ENCODE measurements at places on chromosomes 2 and 18.

DNA sequence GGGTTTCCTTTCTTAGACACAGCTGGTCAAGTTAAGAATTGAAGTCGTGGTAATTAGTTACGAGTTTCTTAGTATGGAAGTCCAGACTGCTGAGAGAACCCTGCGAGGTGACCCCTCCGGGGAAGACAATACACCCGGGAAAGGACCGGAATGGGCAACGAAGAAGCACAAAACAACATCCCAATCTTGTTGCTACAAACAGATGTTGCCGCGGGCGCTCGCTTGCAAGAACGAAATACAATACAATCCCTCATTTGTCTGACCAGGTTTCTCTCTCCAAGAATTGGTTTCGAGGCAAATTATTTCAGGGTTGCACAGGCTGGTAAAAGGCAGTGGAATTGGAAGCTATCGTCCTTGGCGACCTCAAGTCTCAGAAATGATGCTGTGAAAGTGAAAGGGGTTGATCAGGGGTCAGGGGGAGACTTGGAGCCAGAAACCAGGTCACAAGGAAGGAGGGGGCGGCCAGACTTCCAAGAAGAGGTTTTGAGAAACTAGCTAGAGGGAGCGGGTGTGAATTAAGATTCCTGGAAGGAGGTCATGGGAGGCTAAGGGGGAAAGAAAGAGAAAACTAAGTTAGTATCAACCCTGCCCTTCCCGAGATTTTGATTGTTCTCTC is 401.9 kb downstream of the HRH4 start:
- DNase-seq = no peak

DNA sequence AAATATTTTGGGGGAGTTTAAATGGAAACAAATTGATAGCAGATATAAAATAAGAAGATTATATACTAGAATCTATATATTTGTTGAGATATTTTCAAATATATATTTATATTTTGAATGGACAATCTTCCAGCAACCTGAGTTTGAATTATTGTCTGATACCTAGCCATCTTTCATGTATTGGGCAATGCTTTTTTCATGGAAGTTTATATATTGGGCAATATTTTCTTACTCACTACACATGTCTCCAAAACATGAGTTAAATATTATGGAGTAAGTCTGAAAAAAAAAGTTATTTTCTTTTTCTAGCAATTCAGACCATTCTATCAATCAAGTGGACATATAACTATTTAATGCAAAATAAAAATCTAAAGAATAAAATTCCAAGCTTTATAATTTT is 295.2 kb downstream of the NYAP2 start:
- no peak for DNase-seq

- no peak for DNase-seq
Observed at GRCh38 chr18:10508591-10508990, 17.2 kb upstream of the NAPG start.

DNA sequence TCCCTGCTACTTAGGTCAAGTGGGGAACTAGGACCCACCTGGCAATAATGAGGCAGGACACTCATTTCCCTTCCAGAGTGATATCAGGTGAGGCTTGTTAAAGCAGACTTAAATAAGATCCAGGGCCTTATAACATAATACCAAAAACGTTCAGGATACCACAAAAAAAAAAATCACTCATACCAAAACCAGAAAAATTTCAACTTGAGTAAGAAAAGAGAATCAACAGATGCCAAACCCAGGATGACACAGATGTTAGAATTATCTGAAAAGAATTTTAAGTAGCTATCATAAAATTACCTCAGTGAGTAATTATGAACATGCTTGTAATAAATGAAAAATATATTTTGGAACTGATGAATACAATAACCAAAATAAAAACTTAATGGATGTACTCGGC is 255.6 kb upstream of the OSR1 start:
- DNase-seq = no peak

DNA sequence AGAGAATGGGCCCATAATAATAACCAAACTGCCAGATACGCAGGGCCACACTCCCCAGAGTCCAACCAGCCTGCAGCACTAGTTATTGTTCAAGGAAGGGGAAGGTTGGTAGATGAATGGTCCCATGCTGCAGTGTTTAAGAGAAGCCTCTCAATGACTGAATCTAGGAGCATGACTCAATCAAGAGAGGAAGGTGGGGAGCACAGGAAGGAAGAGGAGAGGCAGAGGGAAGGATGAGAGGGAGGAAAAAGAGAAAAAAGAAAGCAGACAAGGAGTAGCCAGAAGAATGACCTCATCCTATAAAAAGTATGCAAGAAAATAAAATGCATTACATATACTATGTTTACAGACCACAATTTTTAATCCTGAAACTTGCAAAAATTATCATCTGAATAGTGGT is 174.5 kb downstream of the TCF4 start:
- no peak for DNase-seq

GRCh38 chr2:43312755-43313641 is 86.6 kb upstream of the ZFP36L2 start:
- no peak for DNase-seq

DNA sequence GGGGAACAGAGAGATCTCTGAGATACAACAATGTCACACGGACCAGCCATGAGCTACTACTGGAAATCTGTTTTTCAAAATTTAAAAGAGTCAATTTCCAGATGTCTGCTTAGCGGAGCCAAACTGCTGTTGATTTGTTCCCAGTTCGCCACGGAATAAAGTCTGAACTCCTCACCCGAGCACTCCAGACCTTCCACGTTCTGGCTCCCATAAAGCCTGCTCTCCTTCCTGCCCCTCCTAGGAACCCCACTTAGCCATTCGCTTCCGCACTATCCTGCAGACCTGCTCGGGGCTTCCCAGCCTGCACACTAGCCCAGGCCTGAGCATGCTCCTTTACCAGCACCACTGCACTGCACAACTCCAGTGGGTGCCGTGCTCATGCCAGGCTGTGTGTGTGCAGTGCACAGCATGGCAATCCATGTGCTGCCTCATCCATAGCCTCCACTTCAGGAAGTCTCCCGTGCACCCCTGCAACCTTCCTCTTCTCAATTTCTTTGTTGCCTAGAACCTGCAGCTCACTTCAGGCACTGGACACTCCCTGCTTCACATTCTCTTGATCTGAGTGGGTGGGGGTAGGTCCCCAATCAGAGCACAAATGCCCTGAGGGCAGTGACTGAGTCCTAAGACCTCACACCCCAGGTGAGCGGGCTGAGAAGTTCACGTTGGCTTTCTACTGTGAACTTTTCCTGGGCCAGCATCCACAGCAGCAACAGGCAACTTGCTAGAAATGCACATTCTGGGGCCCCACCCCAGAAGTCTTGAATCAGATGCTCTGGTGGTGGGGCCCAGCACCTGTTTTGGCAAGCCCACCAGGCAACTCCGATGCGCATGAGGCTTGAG is 53.7 kb downstream of the ZBTB7C start:
- DNase-seq = no peak

DNA sequence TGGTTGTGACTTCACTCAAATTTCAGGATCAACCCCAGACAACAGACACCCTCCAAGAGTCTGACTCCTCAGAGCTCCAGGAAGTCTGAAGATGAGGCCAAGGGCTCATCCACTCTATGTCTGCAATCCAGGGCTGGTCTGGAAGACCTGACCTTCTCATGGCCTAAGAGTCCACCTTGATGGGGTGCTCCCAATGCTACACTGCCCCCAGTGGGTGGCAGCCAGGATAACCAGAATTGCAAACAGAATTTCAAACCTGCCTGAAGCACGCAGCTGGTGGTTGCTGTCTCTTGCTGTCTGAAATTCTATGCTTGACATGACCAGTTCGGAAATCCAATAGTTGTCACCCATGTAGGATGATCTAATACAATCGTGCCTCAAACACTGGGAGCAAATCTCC is 96.0 kb downstream of the UXS1 start:
- DNase-seq = no peak

DNA sequence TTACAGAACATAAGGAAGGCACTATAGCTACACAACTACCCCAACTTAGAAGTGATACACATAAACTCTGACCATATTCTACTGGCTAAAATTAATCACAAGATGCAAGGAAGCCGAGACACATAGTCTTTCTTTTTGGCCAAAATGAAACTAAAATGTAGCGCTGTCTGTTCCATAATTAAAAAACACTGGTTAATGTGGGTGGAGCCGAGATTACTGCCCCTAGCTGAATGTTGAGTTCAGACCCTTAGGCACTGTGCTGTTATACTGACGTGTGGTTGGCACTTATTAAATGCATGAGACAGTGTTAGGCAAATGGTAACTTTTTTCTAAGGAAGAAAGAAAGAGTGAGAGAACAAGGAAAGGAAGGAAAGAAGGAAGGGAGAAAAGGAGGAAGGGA is 254.6 kb upstream of the RND3 start:
- DNase-seq = no peak

- no peak for DNase-seq
Observed at GRCh38 chr2:19933351-19933981, 31.7 kb upstream of the TTC32 start.

Measured in NCI-H1694 treated with DMSO at 0.1 percent for 48 hours (cell line).